ENCODE measurements at places on chromosomes 11 and 22. TPM values are rescaled to one million over a fixed set of nuclear protein-coding genes. Genes with fewer than 3 reads are reported as not detected.
A peak's percentile ranks its signal among the peaks of the same experiment; 100 is the strongest.

DNA sequence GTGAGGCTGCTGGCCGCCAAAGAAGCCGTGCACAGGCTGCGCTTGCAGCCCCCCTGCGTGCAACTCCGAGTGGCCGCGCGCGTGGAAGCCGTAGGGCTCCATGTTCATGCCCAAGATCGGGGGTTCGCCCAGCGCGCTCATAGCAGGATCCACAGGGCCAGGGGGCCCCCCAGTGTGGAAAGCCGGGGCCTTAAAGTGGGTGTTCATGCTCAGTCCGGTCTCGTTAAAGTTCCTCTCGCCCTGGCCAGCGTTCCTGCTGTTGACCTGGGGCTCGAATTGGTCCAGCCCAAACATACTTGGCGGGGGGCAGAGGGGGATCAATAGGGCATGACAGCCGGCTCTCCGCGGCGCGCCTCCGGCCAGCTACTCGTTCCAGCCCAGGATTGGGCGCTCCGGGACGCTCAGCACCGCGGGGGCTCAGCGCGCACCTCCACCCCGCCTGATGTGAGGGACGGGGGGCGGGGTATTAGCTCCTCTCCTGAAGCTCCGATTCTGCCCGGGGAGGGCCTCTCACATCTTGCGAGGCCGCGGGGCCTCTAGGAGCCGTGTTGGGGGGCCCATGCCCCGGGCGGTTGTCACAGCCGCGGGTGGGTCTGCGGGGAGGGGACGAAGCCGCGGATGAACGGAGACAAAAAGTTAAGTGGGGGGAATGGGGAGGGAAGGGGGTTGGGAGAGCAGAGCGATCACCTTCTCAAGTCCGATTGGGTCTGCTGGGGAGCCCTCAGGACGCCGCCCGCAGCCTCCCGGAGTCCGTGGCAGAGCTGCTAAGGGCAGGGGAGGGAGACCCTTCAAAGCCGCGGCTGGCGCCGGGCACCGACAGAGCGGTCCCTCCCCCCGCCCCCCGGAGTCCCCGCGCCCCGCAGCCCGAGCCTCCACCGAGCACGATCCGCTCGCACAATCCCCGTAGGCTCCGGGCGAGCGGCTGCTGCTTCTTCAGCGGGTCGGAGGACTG lies 1.0 kb downstream of the MN1 start:
- H3K4me1 ChIP-seq, result peaks cover 2% of the 10 kb centered on the region
- no peaks in the 10 kb centered on the region for H3K36me3 ChIP-seq
- H3K4me3 ChIP-seq, result peak overlapping the region; percentile 38
- no peak overlapping the region for H3K27ac ChIP-seq
- DNase-seq, result no peak

The MPZL3 gene
- 3.9 TPM for total RNA-seq

- H3K27ac ChIP-seq, result no peak overlapping the region
- no peak overlapping the region for H3K4me3 ChIP-seq
- no peaks in the 10 kb centered on the region for H3K36me3 ChIP-seq
- H3K27me3 ChIP-seq, result no peaks in the 10 kb centered on the region
- DNase-seq, result no peak
These were observed 36.1 kb downstream of the CCDC90B start for GRCh38 chr11:83249972-83250593.

- H3K27ac ChIP-seq, result no peak overlapping the region
- H3K27me3 ChIP-seq, result no peaks in the 10 kb centered on the region
- DNase-seq, result no peak
- no peaks in the 10 kb centered on the region for H3K36me3 ChIP-seq
- no peaks in the 10 kb centered on the region for H3K4me1 ChIP-seq
These were observed 345.3 kb upstream of the NCAM1 start for GRCh38 chr11:112615891-112616290.

GRCh38 chr11:70100791-70101190 lies 22.7 kb downstream of the ANO1 start:
- DNase-seq, result no peak
- H3K4me1 ChIP-seq, result peaks cover 8% of the 10 kb centered on the region
- no peak overlapping the region for H3K27ac ChIP-seq
- H3K27me3 ChIP-seq, result no peaks in the 10 kb centered on the region
- no peaks in the 10 kb centered on the region for H3K36me3 ChIP-seq
- no peak overlapping the region for H3K4me3 ChIP-seq

The TMEM225 gene
- total RNA-seq, result not detected

The SLC6A5 gene
- total RNA-seq, result not detected

DNA sequence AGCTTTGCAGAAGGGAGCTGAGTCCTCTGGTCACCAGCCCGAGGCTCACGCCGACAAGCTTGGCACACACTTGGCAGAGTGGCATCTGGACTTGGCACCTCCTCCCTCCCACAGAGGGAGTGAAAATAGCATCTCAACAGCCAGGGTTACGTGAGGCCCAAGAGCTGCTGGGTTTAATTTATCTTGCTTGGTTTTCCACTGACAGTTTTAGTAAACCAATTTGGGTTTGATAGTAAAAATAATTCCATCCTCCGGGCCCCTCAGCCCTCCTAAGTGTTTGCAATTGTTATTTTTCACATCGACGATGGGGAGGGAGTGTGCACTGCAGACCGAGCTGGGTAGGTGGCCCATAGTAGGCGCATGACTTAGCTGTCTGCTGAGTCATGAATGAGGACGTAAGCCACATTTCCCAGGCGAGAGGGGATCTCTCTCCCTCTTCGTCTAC lies 107.6 kb upstream of the ASPHD2 start:
- H3K4me1 ChIP-seq, result no peaks in the 10 kb centered on the region
- no peak overlapping the region for H3K4me3 ChIP-seq
- no peak for DNase-seq
- H3K36me3 ChIP-seq, result no peaks in the 10 kb centered on the region
- H3K27me3 ChIP-seq, result no peaks in the 10 kb centered on the region

- DNase-seq, result no peak
- no peak overlapping the region for H3K4me3 ChIP-seq
- no peaks in the 10 kb centered on the region for H3K27me3 ChIP-seq
- no peak overlapping the region for H3K27ac ChIP-seq
- H3K4me1 ChIP-seq, result no peaks in the 10 kb centered on the region
These were observed 22.0 kb downstream of the ST14 start for GRCh38 chr11:130181295-130182272.

The CHORDC1 gene
- 97.1 TPM for total RNA-seq
